ENCODE measurements at places on chromosomes 11 and 22. TPM values are rescaled to one million over a fixed set of nuclear protein-coding genes. Genes with fewer than 3 reads are reported as not detected.

- peak; percentile 93 for DNase-seq
Measured at GRCh38 chr22:50185375-50186087, at the start of gene TRABD. TSS of gene TRABD (plus strand) at chr22:50185913. CDS start at chr22:50193061, 7,148 bp downstream.

Gene TMPRSS6
- total RNA-seq = not detected

DNA sequence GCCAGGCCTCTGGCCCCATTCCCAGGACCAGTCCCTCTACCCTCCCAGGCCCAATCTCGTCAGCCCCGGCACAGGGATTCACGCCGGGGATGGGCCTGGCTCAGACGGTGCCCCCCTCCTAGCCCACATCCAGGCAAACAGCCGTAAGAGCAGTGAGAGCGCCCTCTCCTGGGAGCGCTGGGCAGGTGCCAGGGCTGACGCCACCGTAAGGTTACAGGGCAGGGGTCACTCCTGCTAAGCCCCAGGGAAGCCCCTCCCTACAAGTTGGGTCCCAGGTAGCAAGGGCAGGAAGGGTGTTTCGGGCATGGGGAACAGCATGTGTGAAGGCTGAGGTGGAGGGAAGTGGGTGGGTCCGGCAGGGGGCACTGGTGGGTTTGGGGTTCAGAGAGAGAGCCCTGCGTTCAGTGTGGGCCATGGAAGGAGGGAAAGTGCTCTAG is 19.2 kb upstream of the PPARA start:
- no peak for DNase-seq

Gene ADAMTS15
- 1.4 TPM for total RNA-seq

Gene SCUBE2
- total RNA-seq = 7.7 TPM

Gene OR8A1
- not detected for total RNA-seq

Measured in adrenal gland (tissue), 19 donors.